WTC11 (cell line): ENCODE measurements at places on chromosomes 11 and 22. TPM values are rescaled to one million over a fixed set of nuclear protein-coding genes. Genes with fewer than 3 reads are reported as not detected.
A peak's percentile ranks its signal among the peaks of the same experiment; 100 is the strongest.

GRCh38 chr11:4041731-4042391, 52.7 kb upstream of the RRM1 start:
- DNase-seq, result no peak
- no peak overlapping the region for H3K27ac ChIP-seq
- no peaks in the 10 kb centered on the region for H3K27me3 ChIP-seq
- no peaks in the 10 kb centered on the region for H3K36me3 ChIP-seq
- no peak overlapping the region for H3K4me3 ChIP-seq

- H3K4me1 ChIP-seq, result peaks cover 74% of the 10 kb centered on the region
- DNase-seq, result peak; percentile 61
- peak overlapping the region; percentile 56 for H3K4me3 ChIP-seq
- no peaks in the 10 kb centered on the region for H3K36me3 ChIP-seq
- peaks cover 17% of the 10 kb centered on the region for H3K27me3 ChIP-seq
These were observed 29.3 kb upstream of the TCF20 start for GRCh38 chr22:42299586-42300258.

GRCh38 chr11:43693731-43694130, 13.2 kb downstream of the HSD17B12 start:
- H3K4me1 ChIP-seq, result peaks cover 15% of the 10 kb centered on the region
- no peak overlapping the region for H3K27ac ChIP-seq
- no peak for DNase-seq
- H3K36me3 ChIP-seq, result peaks cover 10% of the 10 kb centered on the region
- H3K27me3 ChIP-seq, result no peaks in the 10 kb centered on the region

GRCh38 chr22:44839061-44839460, 86.7 kb downstream of the ARHGAP8 start:
- peaks cover 25% of the 10 kb centered on the region for H3K4me1 ChIP-seq
- no peak overlapping the region for H3K27ac ChIP-seq
- no peak overlapping the region for H3K4me3 ChIP-seq
- DNase-seq, result no peak
- no peaks in the 10 kb centered on the region for H3K27me3 ChIP-seq
- peaks cover 33% of the 10 kb centered on the region for H3K36me3 ChIP-seq

DNA sequence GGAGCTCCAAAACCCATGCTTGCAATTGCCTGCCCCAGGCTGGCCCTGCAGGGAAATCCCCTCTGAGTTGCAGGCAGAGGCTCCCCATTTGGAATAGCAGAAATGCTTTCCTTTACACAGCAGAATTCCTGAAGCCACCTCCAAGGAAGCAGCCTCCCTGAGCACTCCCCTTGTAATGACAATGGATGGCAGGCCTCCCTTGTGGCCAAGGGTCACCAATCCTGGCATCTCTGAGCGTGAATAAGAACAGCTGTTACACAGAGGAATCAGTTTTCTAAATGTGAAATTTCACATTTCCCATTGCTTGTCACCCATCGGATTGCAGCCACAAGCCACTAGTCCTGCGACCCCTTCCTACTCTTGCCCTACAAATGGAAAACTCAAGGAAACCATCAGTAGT, 107.6 kb downstream of the GALNT18 start:
- no peak for DNase-seq
- no peaks in the 10 kb centered on the region for H3K27me3 ChIP-seq
- H3K4me1 ChIP-seq, result peaks cover 21% of the 10 kb centered on the region
- no peak overlapping the region for H3K4me3 ChIP-seq
- H3K27ac ChIP-seq, result peak overlapping the region; percentile 78; the same call in 1 of the 2 replicates

DNA sequence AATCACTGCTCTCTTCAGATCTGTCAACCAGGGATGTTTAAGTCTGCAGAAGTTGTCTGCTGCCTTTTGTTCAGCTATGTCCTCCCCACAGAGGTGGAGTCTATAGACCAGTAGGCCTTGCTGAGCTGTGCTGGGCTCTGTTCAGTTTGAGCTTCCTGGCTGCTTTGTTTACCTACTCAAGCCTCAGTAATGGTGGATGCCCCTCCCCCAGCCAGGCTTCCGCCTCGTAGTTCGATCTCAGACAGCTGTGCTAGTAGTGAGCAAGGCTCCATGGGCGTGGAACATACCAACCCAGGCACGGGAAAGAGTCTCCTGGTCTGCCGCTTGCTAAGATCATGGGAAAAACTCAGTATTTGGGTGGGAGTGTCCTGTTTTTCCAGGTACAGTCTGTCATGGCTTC, 27.6 kb upstream of the CASP12 start:
- no peak for DNase-seq
- no peaks in the 10 kb centered on the region for H3K27me3 ChIP-seq
- peaks cover 54% of the 10 kb centered on the region for H3K36me3 ChIP-seq
- no peak overlapping the region for H3K27ac ChIP-seq

KDM4D gene
- 1.9 to 2.4 TPM (median 2.1 TPM) in 3 replicates for total RNA-seq

TYR gene
- total RNA-seq, result not detected in 3 replicates

CDC45 gene
- 34.4 to 38.1 TPM (median 35.0 TPM) in 3 replicates for total RNA-seq

ARHGAP8 gene
- total RNA-seq, result 50.5 to 61.4 TPM (median 58.0 TPM) in 3 replicates

FOLR3 gene
- 0.25 TPM in 1 of 3 replicates, not detected in the others for total RNA-seq
